ENCODE measurements at places on chromosomes 2 and 18. TPM values are rescaled to one million over a fixed set of nuclear protein-coding genes. Genes with fewer than 3 reads are reported as not detected.

GRCh38 chr2:42100683-42101205, 52.9 kb downstream of the PKDCC start:
- no peak for DNase-seq

DNA sequence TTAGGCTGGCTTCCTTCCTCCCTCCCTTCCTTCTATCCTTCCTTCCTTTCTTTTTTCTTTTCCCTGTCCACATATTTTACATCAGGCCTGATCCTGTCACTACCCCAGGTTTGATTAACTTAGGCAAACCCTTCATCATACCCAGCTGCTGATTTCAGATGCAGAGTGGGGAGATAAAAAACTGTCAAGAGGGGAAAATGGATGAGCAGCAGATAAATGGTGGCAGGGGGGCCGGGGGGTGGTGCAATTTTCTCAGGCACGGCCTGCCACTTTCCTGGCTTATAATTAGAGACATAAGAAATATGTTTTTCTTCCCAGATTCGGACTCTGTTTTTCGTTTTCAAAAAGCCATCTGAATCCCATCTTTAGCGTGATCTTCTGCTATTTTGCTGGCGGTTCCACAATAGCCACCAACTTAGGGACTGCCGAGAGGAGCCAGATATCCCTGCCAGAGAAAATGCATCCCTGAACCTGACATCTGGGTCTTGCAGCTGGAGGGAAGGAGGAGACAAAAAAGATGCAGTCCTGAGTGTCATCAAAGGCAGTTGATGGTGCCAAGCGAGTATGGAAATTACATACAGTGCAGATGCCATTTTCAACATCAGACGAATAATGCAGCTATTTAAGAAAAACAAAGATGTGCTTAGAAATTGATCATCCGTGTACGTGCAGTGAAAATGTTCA, 49.9 kb downstream of the CXCR4 start:
- no peak for DNase-seq

GRCh38 chr2:26457695-26458364, 20.1 kb downstream of the OTOF start:
- DNase-seq: no peak

GRCh38 chr2:56209701-56210100, 25.9 kb downstream of the CCDC85A start:
- DNase-seq: no peak

DNA sequence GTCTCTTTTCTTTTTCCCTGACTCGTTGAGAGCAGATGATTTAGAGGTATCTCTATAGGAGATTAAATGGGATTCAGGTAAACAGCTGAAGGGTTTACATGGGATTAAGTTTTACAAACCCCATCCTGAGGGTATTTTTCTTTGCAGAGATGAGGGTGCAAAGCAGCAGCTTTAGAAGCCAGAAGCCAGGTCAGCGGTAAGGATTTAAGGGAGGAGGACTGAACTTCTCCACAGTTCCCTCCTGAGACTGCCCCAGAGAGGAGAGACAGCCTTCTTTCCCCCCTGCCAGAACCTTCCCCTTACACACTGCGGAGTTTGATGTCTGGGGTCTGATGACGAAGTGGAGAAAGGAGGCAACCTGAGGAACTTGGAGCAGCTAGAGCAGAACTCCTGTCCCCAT, 220.1 kb downstream of the PRKCE start:
- DNase-seq: no peak

DNA sequence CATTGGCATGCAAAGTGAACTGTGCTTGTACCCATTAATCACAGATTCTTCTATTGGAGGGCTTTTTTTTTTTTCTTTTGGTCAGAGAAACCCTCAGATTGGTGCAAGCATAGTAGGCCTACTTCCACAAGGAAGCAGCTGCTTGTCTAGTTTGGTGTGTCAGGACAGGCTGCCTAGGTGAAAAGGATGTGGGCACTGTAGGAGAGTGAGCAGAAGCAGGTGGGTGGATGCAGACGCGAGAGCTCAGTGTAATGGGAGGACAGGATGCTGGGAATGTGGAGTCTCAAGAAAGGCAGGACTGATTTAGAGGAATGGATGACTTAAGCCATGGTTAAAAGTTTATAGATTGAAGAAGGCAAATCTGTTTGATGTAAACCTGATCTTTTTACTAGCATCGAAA, 3.1 kb downstream of the ELP2 start:
- no peak for DNase-seq

GRCh38 chr2:43526994-43527393, 68.8 kb downstream of the THADA start:
- no peak for DNase-seq

- no peak for DNase-seq
Measured at GRCh38 chr18:78519394-78520062, 460.1 kb upstream of the SALL3 start.

DNA sequence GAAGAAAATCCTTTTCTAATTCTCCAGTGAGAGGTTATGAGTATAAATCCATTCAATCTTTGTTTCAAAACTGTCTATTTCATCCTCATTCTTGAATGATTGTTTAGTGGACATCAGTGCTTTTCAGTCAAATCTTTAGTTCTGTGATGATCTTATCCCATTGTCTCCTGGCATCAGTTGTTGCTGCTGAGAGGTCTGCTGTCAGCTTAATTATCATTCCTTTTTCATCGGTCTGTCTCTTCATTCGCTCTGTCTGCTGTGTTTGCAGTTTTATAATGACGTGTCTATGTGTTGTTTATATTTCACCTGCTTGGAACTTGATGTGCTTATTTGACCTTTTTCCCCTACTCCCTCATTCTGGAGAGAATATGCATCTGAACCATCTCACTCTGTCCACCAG, 69.2 kb upstream of the GLI2 start:
- no peak for DNase-seq

- DNase-seq: no peak
Measured at GRCh38 chr2:159098921-159099411, 130.5 kb downstream of the TANC1 start.

DNA sequence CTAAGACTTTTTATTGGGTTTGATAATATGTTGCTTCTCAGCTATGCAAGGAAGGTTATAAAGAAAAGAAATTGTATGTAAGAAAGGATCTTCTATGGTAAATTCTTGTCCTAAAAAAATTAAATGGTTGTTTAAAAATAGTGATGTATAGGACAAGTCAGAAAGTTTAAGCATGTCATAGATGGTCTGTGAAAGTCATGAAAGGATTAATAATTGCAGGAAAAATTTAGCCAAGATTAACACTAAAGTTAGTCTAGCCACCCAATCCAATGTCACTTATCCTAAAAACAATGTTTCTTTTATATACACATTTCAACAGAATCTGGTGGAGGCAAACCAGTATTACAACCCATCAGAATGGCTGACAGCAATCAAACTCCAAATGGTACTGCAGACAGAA, 1046.7 kb upstream of the SLC39A10 start:
- no peak for DNase-seq

- no peak for DNase-seq
Measured at GRCh38 chr18:60020107-60020925, 120.5 kb downstream of the PMAIP1 start.

GRCh38 chr18:77461062-77461688, 211.5 kb downstream of the GALR1 start:
- no peak for DNase-seq

- DNase-seq: no peak
Measured at GRCh38 chr18:2845172-2845571, 1.6 kb upstream of the EMILIN2 start.

- peak; percentile 62 for DNase-seq
Measured at GRCh38 chr2:225052703-225053102, 10.4 kb upstream of the DOCK10 start.

DNA sequence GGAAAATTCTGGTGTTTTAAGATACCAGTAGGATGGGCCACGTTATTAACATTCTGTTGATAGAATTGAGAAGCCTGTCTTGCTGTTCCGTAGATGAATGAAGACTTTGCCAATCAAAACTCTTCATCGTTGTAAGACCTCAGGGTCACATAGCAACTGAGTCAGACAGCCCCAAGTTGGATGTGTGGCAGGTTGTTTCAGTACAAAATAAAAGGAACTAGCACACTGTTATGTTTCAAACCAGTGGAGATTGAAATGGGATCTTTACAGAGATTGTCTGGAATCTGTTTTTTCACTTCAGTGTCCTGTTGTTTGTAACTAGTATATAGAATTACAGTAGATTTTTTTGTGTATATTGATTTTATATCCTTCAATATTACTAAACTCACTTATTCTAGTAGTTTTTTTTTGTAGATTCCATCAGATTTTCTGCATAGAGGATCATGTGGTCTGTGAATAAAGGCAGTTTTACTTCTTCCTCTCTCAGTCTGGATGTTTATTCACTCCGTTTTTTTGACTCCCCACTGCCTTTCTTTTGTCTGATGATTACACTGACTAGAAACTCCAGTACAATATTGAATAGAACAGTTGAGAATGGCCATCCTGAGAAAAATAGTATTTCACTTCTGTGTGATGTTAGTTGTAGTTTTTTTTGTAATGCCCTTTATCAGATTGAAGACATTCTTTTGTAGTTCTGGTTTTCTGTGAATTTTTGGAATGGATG, 22.7 kb downstream of the EPC2 start:
- no peak for DNase-seq

- DNase-seq: no peak
Measured at GRCh38 chr2:100275200-100275589, 47.1 kb downstream of the LONRF2 start.

GRCh38 chr2:1651121-1652033, 92.9 kb downstream of the PXDN start:
- DNase-seq: no peak

DNA sequence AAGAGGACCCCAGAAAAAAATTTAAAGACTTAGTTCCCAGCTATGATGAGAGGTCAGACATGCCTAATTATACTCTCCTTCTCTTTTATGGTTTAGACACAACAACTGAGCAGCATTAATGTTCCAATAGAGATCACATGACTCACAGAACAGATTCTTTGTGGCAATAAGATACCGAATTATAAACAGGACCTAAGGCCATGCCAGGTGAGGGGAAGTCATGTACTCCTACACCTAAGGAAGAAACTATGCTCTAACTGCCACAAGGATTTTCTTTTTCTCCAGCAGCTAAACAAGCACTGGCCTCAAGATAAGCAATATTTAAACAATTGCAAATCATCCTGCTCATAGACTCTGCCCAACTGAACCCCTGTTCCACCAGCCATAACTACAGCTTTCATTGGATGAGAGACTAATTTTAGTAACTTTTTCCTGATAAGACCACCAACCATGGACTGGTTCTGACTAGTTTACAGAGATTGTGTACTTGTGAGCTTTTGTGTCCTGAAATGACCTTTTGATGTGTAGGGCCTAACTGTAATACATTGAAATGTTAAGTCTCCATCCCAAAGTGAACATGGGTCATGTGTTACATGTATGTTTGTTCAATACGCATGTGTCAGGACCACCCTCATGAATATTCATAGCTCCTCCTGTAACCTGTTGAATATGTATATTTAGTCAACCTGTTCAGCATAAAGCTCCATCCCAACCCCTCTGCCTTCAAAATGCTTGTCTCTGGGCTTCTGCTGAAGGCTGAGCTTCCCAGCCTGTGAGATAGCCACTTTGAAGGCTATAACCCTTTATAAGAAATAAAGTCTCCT, 21.6 kb upstream of the NFE2L2 start:
- DNase-seq: no peak

DNA sequence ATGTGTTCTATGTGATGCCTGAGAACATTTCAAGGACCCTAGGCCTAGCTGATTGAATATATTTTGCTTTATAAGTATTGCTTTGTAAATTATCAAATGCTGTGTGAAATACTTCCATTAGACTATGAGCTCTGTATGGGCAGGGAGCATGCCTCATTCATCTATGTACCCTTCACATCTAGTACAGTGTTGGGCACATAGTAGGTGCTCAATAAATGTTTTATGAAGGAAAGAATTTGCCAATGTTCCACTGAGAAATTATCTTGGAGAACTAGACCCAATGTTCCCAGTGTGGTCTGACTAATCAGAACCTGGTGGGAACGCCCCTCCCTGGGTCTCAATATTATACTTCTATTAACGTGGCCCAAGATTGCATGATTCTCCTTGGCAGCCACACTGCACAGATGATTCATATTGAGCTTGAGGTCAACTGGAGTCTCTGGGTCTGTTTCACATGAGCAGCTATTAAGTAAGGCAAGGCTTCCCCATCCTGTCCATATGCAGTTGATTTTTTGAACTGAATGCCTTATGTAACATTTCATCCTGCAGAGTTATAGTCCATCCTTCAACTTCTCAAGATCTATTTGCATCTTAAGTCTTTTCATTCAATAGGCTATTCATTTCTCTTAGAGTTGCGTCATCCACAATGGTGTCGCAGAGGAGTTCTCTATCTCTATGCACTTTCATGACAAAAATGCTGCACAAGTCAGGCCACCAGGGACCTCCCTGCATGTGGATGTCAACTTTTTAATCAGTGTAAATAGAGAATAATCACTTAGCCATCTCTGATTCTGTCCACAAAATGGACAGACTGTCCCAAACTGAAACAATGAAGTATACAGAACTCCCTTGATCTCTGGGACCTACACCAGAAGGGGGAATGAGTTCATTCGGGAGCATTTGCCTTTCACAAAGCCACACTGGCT, 257.6 kb downstream of the CYP26B1 start:
- DNase-seq: no peak

GRCh38 chr2:238305092-238305862, 15.0 kb upstream of the TRAF3IP1 start:
- DNase-seq: no peak

DNA sequence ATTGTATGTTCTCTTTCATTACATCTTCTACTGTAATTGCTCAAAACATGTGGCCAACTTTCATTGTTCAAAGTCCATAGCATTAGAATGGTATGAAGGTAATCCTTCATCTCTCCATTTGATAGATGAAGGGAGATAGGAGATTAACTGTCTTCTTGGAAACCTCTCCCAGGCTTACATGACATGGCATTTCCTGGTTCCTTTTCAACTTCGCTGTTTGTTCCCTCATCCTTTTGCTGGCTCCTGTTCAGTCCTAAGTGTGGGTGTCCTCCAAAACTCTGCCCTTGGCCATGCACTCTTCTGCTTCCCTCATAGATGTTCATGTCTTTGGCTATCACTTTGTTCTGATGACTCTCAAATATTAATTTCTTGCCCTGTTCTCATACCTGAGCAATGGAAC, 13.8 kb downstream of the NEB start:
- no peak for DNase-seq

- DNase-seq: no peak
Measured at GRCh38 chr2:72096181-72096580, 51.5 kb downstream of the CYP26B1 start.

GRCh38 chr2:226187156-226187555, 612.5 kb downstream of the IRS1 start:
- no peak for DNase-seq

The SETBP1 gene
- not detected for polyA plus RNA-seq

The CD8A gene
- polyA plus RNA-seq: 0.16 TPM

The PLB1 gene
- polyA plus RNA-seq: 0.47 TPM

The CDH19 gene
- not detected for polyA plus RNA-seq

The CHRND gene
- polyA plus RNA-seq: not detected

The PPP3R1 gene
- polyA plus RNA-seq: 7.2 TPM

Measured in naive thymus-derived CD4-positive, alpha-beta T cell (primary cell).